ENCODE measurements at places on chromosomes 13 and 19.

- DNase-seq: no peak
Observed at GRCh38 chr13:30140973-30141372, 166.4 kb downstream of the KATNAL1 start.

DNA sequence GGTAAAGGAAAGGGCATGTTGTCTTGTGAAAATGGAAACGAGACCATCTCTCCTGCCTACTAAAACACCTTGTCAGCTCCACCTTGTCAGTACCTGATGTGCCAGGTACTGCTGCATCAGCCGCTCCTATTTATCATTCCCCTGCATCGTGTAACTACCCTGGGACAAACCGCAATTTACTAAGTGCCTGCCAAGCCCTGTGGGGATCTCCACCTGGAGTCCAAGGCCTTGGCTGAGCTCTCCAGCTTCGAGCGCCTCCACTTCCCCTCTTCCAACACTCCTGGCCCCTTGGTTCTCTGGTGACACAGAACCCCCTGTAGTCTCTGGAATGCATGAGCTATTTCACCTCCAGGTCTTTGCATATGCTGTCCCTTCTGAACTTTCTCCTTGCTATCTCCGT lies 25.9 kb upstream of the CCNP start:
- DNase-seq: no peak

GRCh38 chr13:35720290-35720689 lies 243.8 kb upstream of the MAB21L1 start:
- DNase-seq: no peak

DNA sequence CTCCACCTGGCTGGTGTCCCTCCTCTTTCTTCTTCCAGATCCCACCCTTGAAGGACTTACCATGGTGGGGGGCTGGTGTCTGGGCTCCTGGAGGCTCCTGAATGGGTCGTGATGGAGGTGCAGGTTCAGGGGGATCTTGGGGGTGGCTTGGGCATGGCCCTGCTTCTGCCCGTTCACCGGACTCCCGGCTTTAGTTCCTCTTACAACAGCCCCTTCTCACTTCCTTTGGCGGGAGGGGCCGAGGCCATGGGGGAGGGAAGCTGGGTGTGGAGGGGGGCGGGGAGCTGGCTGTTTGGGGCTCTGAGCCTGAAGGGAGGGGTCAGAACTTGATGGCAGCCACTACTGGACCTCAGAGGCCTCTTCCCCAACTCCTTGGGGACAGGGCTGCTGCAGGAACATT lies at the start of gene MYO1F:
Gene MYO1F, minus strand, starts transcription at position 196 of the 400 bp plus-strand sequence. Its CDS starts 133 bp downstream, at position 63.
- DNase-seq: peak; percentile 30

DNA sequence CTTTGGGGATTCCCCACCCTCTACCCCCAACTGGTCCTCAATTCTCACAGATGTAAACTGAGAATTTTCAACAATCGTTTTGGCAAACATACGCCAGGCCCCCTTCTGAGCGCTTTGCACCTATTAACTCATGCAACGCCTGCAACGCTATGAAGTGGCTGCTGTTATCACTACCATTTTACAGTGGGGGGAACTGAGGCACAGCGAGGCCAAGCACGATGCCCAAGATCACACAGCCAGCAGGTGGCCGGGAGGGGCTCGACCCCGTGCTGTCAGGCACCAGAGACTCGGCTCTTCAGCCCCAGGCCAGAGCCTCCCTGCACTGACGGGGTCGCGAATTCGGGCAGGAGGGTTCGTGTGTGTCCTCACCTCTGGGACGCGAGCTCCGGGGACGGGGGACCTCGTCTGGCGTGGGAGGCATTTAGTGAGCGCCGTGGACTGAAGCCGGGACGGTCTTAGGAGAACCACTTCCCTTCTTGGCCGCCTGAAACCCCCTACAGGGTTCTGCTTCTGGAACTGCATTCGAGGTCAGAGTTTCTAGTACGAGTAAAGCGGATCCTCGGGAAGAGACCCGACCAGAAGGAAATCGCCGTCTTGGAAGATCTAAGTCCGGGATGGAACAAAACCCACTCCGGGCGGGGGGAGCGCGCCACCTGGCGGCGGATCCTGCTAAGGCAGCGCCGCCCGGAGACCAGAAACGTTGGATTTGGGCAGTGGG lies 21.0 kb downstream of the ZNF114 start:
- peak; percentile 41 for DNase-seq

GRCh38 chr13:44932171-44932849 lies 57.0 kb downstream of the NUFIP1 start:
- DNase-seq: no peak

DNA sequence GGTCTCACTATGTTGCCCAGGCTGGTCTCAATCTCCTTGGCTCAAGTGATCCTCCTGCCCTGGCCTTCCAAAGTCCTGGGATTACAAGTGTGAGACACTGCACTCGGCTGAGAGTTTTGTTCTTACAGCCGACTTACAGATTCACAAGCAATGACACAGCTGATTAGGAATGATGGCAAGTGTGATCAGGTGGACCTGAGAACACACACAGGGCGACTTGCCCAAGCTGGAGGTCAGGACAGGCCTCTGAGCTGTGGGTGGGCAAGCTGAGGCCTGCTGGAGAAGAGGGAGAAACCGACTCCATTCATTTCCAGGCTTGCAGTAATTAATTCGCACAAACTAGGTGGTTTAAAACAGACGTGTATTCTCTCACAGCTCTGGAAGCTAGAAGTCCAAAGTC lies 8.1 kb upstream of the ATG4D start:
- DNase-seq: no peak

- DNase-seq: no peak
Observed at GRCh38 chr13:112735791-112736190, 46.0 kb downstream of the ATP11A start.

DNA sequence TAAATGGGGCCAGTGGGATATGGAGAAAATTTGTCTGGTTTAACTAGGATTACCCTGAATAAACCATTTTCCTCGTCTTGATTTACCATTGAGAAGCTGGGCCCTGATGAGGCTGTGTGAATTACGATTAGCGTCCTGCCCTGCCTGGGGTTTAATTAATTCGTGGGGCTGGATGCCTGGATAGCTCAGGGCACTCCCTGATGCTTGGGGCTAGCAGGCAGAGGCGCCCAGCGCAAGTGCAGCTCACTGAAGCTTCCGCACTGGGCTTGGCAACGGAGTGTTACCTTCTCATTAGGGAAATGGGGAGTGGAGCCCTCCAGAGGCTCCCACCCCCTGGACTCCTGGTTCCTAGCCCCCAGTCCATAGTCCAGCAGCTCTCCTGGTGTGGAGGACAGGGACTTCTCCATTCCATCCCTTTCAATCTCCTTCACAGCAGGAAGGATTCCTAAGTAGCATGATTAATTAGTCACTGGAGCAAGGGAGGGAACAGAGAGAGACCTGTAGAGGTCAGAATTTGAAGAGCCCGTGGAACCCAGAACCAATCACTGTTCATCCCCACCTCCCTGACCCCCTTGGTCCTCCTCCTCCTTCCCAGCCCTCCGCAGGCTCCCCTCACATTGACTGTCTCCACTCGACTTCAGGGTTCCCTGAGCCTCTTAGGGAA lies 107.2 kb downstream of the UQCRFS1 start:
- no peak for DNase-seq

GRCh38 chr19:41435936-41436673 lies 3.6 kb downstream of the DMAC2 start:
- no peak for DNase-seq

GRCh38 chr13:88526853-88527215 lies 855.7 kb downstream of the SLITRK5 start:
- no peak for DNase-seq

GRCh38 chr13:33379608-33380007 lies 94.1 kb upstream of the STARD13 start:
- DNase-seq: no peak

GRCh38 chr19:4749870-4750590 lies 26.4 kb upstream of the DPP9 start:
- DNase-seq: no peak

- no peak for DNase-seq
Observed at GRCh38 chr19:36420961-36421748, 2.7 kb upstream of the ZFP82 start.

GRCh38 chr13:108315273-108315672 lies 45.8 kb downstream of the TNFSF13B start:
- no peak for DNase-seq

DNA sequence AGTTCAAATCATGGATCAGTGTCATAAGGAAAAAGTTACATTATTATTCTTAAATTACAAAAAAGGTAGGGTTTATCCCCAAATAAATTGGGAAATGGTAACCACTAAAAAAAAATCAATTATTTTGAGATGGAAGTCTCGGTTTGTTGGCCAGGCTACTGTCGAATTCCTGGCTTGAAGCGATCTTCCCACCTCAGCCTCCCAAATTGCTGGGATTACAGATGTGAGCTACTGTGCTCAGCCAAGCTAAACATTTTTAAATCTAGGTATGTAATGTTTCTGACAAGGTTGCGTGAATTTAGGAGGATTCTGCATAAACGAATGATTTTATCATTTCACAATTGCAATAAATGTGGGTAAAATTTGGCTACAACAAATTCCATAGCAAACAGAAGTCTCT lies 2.0 kb downstream of the NAA16 start:
- DNase-seq: no peak

DNA sequence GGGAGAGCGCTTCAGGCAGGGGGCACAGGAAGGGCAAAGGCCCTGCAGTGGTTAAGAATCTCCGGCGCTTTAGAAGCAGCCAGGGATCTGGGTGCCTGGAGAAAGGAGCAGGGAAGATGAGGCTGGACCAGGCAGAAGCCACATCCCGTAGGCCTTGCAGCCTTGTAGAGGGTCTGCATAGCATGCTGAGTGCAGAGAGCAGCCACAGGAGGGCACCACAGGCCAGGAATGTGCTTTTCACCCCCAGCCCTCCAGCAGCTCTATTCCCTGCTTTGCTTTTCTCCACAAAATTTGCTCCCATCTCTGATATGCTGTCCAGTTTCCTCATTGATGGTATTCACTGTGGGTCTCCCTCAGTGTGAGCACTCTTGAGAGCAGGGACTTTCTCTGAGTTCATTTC lies 5.7 kb downstream of the WDR62 start:
- DNase-seq: peak; percentile 5

DNA sequence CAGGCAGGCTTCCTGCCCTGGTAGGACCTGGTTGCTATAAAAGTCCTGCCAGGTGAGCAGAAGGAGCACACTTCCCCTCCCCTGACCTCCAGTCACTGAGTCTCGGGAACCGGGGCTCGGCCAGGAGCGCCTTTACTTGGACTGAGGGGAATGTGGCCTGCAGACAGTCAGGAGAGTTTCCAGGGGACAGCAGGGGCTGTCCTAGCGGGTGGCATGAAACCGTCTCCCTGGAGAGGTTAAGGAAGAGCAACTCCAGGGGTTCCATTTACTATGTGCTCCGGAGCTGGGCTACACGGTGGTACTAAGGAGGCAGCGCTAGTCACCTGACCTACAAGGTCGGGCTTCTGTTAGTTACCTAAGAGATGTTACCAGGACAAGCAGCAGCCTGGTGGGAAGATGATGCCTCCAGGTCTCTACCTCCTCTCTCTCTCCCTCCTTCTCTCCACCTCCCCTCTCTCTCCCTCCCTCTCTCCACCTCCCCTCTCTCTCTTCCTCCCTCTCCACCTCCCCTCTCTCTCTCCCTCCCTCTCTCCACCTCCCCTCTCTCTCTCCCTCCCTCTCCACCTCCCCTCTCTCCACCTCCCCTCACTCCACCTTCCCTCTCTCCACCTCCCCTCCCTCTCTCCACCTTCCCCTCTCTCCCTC lies 4.1 kb upstream of the CNOT3 start:
- DNase-seq: no peak

- DNase-seq: no peak
Observed at GRCh38 chr13:41284512-41285288, 21.3 kb upstream of the MTRF1 start.

GRCh38 chr13:109971006-109971405 lies 184.6 kb upstream of the IRS2 start:
- no peak for DNase-seq

All from CD4-positive, alpha-beta T cell treated with Interferon alpha-2 for 1 hour (primary cell).